ENCODE measurements at places on chromosomes 12 and 14.

- DNase-seq: no peak
These were observed 23.4 kb upstream of the RAB35 start for GRCh38 chr12:120139958-120140357.

- DNase-seq: no peak
These were observed 123.3 kb upstream of the MED13L start for GRCh38 chr12:116400636-116401372.

- no peak for DNase-seq
These were observed 359.2 kb downstream of the SYT1 start for GRCh38 chr12:79223761-79224160.

GRCh38 chr12:93704625-93705024 lies 27.4 kb downstream of the CRADD start:
- DNase-seq: no peak

- no peak for DNase-seq
These were observed 143.1 kb upstream of the NUDT4 start for GRCh38 chr12:93234641-93235040.

- DNase-seq: no peak
These were observed 2.7 kb downstream of the CS start for GRCh38 chr12:56297400-56297799.

DNA sequence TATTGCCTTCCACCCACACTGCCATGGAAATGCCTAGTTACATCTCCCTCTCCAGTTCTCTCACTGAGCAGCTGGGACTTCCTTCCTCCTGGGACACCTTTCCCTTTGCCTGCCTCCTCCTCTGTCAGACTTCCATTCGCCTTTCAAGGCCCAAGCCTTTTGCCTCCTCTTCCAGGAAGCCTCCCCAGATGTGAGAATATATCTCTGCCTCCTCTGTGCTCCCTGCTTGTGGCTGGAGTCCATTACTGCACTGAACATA lies 3.1 kb downstream of the IFI27L2 start:
- no peak for DNase-seq

GRCh38 chr12:21330682-21331253 lies 3.9 kb downstream of the SLCO1A2 start:
- DNase-seq: no peak

DNA sequence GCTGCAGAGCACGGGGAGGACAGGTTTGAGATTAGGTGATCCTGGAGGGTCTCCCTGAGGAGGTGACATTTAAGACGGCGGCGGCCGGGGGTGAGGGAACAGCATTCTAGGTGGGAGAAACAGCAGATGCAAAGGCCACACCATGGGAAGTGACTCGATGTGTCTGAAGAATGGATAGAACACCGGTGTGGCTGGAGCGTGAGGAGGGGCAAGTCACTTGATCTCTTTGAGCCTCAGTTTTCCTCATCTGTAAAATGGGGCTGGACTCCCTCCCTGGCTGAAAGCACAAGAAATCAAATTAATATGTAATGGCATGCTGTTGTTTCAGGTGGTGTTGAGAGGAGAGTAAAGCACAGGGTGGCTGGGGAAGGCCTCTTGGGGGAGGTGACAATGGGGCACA lies 10.0 kb upstream of the NCOR2 start:
- DNase-seq: no peak
